ENCODE measurements at places on chromosomes 1 and 21. TPM values are rescaled to one million over a fixed set of nuclear protein-coding genes. Genes with fewer than 3 reads are reported as not detected.

- H3K36me3 ChIP-seq, result no peaks in the 10 kb centered on the region
- H3K27me3 ChIP-seq, result peaks cover 67% of the 10 kb centered on the region
- DNase-seq, result no peak
- peaks cover 2% of the 10 kb centered on the region for H3K4me1 ChIP-seq
- H3K27ac ChIP-seq, result no peak overlapping the region
Observed at GRCh38 chr21:38472412-38473108, 25.7 kb downstream of the ERG start.

DNA sequence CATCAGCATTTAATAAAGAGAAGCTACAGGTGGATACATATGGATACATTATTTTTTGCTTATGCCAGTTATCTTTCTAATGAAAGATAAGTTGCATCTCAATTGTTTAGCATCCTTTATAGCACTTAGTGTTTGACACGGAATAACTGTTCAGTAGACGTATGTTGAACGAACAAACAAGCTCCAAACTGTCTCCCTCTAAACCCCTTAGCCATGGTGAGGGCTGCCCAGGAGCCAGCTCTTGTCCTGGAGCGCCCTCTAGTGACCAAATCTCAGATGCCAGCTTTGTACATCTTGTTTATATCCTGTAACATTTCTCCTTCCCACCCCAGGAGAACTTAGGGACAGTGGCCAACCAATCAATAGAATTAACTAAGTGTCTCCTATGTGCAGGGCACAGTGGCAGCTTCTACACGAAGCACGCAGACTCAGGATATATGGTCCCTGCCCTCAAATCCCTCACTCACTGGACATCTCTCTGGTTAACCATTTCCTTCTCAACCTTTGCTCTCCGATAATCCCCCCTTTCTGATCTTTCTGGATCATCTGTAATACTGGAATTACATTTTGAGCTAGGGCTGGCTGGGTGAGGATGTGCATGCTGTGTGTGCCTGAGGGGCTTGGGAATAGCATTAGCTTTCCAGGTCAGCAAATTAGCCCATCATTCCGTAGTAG lies 22.9 kb downstream of the KCNA10 start:
- H3K36me3 ChIP-seq, result no peaks in the 10 kb centered on the region
- peaks cover 8% of the 10 kb centered on the region for H3K4me1 ChIP-seq
- H3K27me3 ChIP-seq, result peaks cover 14% of the 10 kb centered on the region
- H3K4me3 ChIP-seq, result no peak overlapping the region

DNA sequence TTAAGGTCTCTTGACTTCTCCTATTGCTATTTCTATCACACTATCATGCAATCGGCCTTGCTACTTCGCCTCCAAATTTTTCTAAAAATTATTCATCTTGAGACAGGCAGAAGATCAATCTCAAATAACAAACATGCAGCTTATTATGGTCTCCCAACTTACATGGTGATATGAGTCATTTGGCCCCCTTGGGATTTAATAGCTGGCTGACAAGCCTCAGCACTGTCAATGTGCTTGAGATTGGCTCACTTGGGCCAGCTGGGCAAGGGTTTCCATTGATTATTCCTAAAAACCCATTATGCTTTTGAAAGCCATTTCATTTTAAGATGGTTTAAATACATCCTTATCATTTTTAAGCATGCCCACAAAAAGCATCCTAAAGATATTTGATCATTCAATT lies 224.5 kb upstream of the NFIA start:
- H3K4me1 ChIP-seq, result peaks cover 4% of the 10 kb centered on the region
- no peak overlapping the region for H3K27ac ChIP-seq
- no peaks in the 10 kb centered on the region for H3K36me3 ChIP-seq
- no peak overlapping the region for H3K4me3 ChIP-seq
- H3K27me3 ChIP-seq, result peaks cover 47% of the 10 kb centered on the region

- H3K27ac ChIP-seq, result peak overlapping the region; percentile 14
- peaks cover 18% of the 10 kb centered on the region for H3K4me1 ChIP-seq
- no peak for DNase-seq
- no peaks in the 10 kb centered on the region for H3K27me3 ChIP-seq
Observed at GRCh38 chr1:11062965-11063401, 3.2 kb upstream of the SRM start.

DNA sequence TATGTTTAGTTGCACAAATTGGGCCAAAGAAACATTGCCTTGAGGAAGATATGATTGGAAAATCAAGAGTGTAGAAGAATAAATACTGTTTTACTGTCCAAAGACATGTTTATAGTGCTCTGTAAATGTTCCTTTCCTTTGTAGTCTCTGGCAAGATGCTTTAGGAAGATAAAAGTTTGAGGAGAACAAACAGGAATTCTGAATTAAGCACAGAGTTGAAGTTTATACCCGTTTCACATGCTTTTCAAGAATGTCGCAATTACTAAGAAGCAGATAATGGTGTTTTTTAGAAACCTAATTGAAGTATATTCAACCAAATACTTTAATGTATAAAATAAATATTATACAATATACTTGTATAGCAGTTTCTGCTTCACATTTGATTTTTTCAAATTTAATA lies 43.0 kb downstream of the CD46 start:
- DNase-seq, result no peak
- no peak overlapping the region for H3K4me3 ChIP-seq
- H3K4me1 ChIP-seq, result peaks cover 28% of the 10 kb centered on the region
- peaks cover 5% of the 10 kb centered on the region for H3K36me3 ChIP-seq

- H3K4me1 ChIP-seq, result peaks cover 2% of the 10 kb centered on the region
- peaks cover 4% of the 10 kb centered on the region for H3K36me3 ChIP-seq
- H3K4me3 ChIP-seq, result no peak overlapping the region
- peaks cover 84% of the 10 kb centered on the region for H3K27me3 ChIP-seq
- H3K27ac ChIP-seq, result no peak overlapping the region
Observed at GRCh38 chr1:111855260-111855659, 99.6 kb downstream of the DDX20 start.

GRCh38 chr1:230072296-230072695 lies 5.3 kb downstream of the GALNT2 start:
- H3K27me3 ChIP-seq, result no peaks in the 10 kb centered on the region
- no peak overlapping the region for H3K27ac ChIP-seq
- no peak overlapping the region for H3K4me3 ChIP-seq
- peaks cover 2% of the 10 kb centered on the region for H3K36me3 ChIP-seq
- peaks cover 47% of the 10 kb centered on the region for H3K4me1 ChIP-seq

Gene CACNA1S
- total RNA-seq, result not detected

Gene RNF186
- total RNA-seq, result not detected

Gene TSPAN2
- total RNA-seq, result 9.2 TPM

- H3K4me3 ChIP-seq, result no peak overlapping the region
- peaks cover 39% of the 10 kb centered on the region for H3K27me3 ChIP-seq
- DNase-seq, result no peak
- H3K36me3 ChIP-seq, result no peaks in the 10 kb centered on the region
- no peak overlapping the region for H3K27ac ChIP-seq
- H3K4me1 ChIP-seq, result no peaks in the 10 kb centered on the region
Observed at GRCh38 chr1:233406339-233406960, 78.9 kb downstream of the MAP3K21 start.

Gene SDC3
- total RNA-seq, result 0.32 TPM

DNA sequence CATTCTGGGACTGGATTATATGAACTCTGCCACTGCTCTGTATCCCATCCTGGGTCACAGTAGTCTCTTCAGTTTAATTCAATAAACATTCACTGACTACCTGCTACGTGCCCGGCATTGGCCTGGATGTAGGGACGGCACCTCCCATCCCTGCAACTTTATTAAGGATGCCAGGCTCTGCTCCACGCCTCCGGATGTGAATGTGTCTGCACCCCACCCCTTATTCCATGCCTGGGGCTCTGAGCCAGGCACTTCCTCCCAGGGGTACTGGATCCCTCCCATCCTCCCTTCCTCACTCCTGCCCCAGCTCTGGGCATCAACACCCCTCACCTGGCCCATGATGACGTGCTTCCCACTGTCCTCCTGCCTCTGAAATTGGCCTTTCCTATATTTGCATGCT lies 53.7 kb downstream of the KCNN3 start:
- no peaks in the 10 kb centered on the region for H3K36me3 ChIP-seq
- no peak overlapping the region for H3K4me3 ChIP-seq
- H3K4me1 ChIP-seq, result no peaks in the 10 kb centered on the region
- H3K27ac ChIP-seq, result peak overlapping the region; percentile 12

DNA sequence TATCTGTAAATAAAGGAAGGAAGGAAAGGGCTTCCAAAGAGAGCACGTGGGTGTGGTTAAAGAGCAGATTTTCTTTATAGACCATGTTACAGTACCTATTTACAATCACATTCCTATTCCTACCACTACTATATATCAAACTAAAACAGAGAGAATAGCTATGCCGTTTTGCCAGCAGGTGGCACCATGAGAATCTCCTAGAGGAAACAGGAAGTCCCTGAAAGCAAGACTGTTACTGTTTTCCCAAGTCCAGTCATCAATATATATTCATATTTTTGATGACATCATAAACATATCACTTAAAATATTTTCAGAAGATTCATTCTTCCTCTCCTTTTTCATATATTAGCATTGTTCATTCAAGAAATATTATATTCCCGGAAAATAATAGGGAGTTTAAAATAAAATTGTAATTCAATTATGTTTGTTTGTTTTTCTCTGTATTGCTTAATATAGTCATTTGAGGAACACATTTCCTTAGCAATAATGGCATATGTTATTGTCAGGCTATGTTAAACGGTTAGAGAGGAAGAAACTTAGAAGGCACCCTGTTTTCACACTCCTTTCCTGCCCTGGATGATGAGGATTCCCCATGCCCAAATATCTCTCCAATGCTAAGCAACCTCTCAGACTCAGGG lies 6.6 kb downstream of the CCDC190 start:
- H3K27me3 ChIP-seq, result peaks cover 14% of the 10 kb centered on the region
- no peak for DNase-seq
- H3K36me3 ChIP-seq, result no peaks in the 10 kb centered on the region
- peaks cover 3% of the 10 kb centered on the region for H3K4me1 ChIP-seq

DNA sequence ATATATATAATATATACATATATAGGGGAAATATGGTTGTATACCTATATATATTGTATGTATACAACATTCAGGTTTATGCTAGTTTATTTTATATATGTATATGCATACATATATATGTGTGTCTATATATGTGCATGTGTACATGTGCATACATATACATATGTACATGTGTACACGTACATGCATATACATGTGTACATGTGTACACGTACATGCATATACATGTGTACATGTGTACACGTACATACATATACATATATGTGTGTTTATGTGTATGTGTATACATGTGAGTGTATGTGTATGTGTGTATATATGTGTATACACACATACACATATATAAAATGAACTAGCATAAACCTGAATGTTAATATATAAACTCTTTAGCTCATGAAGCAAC lies 220.9 kb downstream of the FAF1 start:
- H3K4me3 ChIP-seq, result no peak overlapping the region
- H3K27me3 ChIP-seq, result no peaks in the 10 kb centered on the region
- no peak overlapping the region for H3K27ac ChIP-seq
- DNase-seq, result no peak
- peaks cover 3% of the 10 kb centered on the region for H3K4me1 ChIP-seq
- peaks cover 6% of the 10 kb centered on the region for H3K36me3 ChIP-seq

Gene KCNJ15
- total RNA-seq, result not detected

Gene PSRC1
- 1.7 TPM for total RNA-seq

Gene GBP6
- 0.23 TPM for total RNA-seq

DNA sequence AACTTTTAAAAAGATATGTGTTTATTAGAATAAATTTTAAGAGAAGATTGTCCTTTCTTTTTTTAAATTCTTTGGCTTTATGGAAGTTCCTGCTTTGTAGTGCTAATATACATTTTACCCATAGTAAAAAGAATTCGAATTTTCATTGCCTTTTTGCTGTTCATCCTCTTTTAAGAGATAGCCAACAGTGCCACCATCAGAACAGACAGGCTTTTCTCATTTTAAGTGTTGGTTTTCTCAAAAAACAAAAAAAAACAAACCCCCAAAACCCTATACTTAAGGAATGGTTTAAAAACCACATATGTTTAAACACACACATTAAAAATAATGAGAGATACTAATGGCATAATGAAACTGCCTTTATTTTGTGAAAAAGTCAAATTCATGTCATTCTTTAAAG lies 118.8 kb downstream of the NEK7 start:
- no peak for DNase-seq
- H3K4me1 ChIP-seq, result no peaks in the 10 kb centered on the region
- no peaks in the 10 kb centered on the region for H3K27me3 ChIP-seq
- no peaks in the 10 kb centered on the region for H3K36me3 ChIP-seq
- no peak overlapping the region for H3K4me3 ChIP-seq

DNA sequence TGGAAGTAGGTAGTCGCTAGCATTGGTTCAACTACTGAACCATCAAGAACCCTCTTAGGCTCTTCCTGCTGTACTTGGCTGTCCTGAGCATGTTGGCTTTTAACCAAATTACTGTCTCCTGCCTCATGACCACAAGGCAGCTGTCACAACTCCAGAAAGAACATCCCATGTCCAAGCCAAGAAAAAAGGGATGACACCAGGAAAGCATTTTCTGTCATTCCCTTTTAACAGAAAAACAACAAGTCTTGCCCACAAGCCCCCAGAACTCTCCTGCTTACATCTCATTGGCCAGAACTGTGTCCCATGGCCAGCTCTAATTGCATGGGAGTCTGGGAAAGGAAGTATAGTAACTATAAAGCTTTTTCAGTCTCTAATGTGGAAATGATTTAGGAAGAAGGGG lies 2.4 kb upstream of the RNU5D-1 start:
- H3K27ac ChIP-seq, result no peak overlapping the region
- H3K4me1 ChIP-seq, result peaks cover 22% of the 10 kb centered on the region
- no peak overlapping the region for H3K4me3 ChIP-seq
- no peaks in the 10 kb centered on the region for H3K27me3 ChIP-seq
- no peak for DNase-seq

DNA sequence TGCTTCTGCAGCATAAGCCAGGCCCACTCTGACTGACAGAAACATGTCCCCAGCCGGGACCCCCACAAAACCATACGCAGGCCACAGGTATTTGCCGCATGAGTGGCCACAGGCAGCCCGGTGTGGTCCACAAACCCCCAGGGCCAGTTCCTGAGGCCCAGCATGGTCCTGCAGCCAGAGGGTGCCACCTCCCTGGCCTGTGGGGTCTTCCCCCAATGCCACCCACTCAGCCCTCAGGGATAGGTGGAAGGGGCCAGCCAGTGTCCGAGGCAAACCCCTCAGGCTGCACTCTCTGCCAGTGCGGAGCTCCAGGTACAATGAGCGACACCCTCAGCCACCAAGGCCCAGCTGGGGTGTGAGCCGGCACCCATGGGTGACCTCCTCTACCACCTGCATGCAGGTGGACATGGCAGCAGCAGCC lies 43.5 kb downstream of the UBE2G2 start:
- no peak overlapping the region for H3K4me3 ChIP-seq
- no peaks in the 10 kb centered on the region for H3K27me3 ChIP-seq
- no peaks in the 10 kb centered on the region for H3K36me3 ChIP-seq
- H3K4me1 ChIP-seq, result peaks cover 5% of the 10 kb centered on the region
- no peak overlapping the region for H3K27ac ChIP-seq

DNA sequence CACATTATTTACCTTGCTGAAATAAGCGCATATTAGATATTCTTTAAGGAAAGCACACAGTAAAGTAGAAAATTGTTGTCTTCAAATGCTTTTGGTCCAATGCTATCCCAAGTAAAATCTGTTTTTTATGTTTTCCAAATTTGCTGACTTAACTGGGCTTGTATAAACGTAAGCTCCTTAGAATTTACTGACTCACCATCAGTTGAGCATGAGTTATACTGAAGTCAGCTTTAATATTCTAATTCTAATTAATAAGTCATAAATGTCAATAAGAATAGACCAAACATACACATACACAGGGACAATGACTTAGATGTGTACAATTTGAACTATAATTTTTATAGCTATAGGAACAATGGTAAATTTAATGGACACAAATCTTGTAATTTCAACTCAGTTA lies 319.2 kb downstream of the TPR start:
- H3K4me1 ChIP-seq, result no peaks in the 10 kb centered on the region
- no peak overlapping the region for H3K27ac ChIP-seq
- no peak overlapping the region for H3K4me3 ChIP-seq

GRCh38 chr21:43733529-43734071 lies 14.7 kb downstream of the PDXK start:
- H3K36me3 ChIP-seq, result no peaks in the 10 kb centered on the region
- peak overlapping the region; percentile 82 for H3K4me3 ChIP-seq
- H3K27me3 ChIP-seq, result no peaks in the 10 kb centered on the region
- DNase-seq, result no peak
- H3K4me1 ChIP-seq, result peaks cover 37% of the 10 kb centered on the region
- H3K27ac ChIP-seq, result peak overlapping the region; percentile 77
